HEK293T (cell line): ENCODE measurements at places on chromosomes 4 and X.

DNA sequence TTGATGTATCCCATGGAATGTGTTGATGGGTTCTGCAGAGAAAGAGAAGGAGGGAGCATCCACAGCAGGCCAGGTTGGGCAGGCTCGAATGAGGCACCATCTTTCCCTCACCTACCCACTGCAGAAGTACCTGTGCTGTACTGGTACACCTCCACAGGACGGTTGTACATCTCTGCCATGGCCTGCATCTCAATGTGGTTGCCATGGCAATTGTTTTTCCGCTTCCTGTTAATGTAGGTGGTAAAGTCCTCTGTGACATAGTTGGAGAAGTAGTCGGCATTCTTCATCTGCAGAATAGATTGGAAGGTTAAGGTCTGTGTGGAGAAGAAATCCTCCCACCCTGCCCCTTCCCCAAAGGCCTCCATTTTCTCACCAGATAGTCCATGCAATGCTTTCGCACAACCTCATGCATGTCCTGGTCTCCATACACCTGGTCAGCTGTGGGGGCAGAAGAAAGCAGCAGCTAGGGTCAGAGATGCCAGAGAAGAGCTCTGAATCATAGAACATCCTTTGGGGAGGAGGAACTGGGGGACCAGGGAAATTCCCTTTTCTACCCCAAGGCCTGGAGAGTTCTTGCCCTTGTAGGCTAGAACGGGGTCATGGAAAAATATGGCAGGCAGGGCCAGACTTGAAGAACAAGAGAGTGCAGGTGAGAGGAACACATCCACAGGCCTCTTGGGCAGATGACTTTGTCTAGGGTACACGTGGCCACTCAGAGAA, 15.9 kb upstream of the PIM2 start:
- no peak for DNase-seq

- DNase-seq: no peak
Observed at GRCh38 chr4:26406346-26406975, 83.8 kb downstream of the CCKAR start.

DNA sequence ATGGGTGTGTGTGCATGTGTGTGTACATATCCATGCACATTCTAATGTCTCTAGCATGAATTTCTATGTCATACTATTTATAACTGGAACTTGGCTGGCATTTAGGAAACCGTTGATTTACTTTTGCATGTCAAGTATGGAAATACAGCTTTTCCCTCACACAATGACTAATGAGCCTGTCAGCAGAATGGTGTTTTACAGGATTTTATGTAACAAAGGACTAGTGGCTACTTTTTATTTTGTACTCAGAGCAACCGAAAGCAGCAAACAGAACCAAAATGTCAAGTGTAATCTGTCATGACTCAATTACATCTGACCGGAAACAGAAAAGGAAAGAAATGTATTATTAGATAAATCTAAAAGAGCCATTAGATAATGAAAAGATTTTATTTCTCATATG, 1911.5 kb upstream of the AGA start:
- DNase-seq: no peak

DNA sequence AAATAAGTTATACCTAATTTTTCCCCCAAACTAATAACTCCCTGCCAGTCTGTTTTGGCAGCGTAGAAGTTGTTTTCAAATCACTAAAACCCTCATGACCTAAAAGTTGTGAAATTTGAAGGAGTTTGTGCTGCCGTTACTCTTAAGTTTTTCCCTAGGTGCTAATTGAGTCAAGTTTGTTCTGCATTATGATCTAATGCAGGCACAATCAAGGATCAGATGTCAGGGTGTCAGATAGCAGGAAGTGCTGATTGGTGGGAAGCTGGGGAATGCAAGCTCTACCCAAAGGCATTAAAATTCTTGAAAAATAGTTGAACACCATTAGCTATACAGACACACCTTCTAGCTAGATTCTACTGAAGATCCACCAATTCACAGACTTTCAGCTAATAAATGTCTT, 51.9 kb downstream of the ARX start:
- DNase-seq: no peak

DNA sequence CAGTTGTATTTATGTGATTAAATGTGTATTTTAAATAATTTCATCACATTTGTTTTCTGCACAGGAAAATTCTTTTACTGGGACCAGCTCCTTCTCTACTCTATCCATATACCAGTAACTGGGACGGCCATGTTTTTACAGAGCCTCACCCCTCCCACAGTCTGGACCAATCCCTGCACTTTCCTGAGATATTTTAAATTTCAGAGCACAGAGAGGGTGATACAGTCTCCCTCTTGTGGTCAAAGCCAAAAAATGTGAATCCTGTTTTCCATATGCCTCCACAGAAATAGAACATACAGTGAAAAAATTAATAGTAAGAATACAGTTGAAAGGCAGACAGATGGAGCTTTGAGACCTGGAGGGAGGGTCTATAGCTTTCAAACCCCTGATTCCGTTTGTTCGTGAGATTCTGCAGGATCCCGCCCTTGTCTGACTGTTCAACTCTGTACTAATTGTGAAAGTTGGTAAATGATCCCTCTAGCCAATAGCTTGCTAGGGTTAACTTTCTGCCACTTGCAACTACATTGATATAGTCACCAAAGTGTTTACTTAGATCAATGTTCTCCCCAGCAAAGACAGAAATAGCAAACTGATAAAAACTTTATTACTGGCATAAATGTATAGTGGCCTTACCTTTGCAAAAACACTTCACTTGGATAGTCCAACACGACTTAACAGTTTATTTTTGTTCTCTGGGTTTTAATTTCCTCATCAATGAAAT, 172.2 kb downstream of the PPARGC1A start:
- DNase-seq: peak; percentile 36

GRCh38 chrX:23062359-23062758, 62.6 kb downstream of the DDX53 start:
- DNase-seq: no peak
